ENCODE measurements at places on chromosomes 7 and 10.

DNA sequence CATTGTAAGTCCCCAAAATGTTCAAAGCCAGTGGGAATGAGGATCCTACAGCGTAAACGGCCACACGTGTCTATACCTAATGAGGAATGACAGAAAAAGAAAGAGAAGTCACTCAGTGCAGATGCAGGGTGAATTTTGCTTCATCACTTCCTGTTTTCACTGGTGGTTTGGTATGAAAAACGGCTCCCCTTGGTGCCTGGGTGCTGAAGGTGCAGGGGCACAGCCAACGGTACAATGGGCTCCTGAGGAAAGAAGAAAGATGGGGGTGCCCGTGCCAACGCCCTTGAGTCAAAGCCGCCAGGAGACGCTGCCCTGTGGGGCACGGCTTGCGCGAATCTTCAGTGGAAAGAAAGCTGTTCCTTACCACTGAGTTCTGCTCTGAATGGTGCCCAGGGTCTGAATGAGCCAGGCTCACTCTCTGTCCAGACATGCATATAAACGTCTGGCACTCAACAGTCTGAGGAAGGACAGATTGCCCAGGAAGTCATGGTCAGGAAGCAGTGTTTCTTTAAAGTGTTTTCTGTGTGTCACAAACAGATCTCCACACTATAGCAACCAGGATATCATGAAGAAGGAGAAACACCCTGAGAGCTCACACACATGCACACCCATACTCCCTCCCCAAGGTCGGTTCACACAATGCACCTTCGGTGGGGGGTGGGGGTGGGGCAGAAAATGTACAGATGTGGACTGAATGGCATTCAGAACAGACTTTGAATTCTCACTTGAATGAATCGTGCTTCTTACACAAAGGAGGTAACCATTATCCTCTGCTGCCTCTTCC is 105.8 kb downstream of the ELMO1 start:
- DNase-seq: peak; percentile 62

DNA sequence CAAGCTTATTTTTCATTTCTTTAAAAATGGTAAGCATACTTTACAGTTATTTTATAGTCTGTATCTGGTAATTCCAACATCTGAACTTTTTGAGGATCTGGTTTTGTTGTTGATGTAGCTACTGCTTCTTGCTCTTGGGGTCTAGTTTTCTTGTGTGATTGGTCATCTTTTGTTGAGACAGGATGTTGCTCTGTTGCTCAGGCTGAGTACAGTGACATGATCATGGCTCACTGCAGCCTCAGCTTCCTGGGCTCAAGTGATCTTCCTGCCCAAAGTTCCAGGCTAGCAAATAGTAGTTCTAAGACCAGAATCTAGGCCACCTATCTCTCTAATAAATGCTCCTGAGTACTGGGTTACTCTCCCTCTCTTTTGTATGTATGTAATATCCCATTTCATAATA is 75.7 kb downstream of the NRCAM start:
- DNase-seq: no peak

- DNase-seq: no peak
Observed at GRCh38 chr10:86253091-86254072, 113.2 kb downstream of the GRID1 start.

DNA sequence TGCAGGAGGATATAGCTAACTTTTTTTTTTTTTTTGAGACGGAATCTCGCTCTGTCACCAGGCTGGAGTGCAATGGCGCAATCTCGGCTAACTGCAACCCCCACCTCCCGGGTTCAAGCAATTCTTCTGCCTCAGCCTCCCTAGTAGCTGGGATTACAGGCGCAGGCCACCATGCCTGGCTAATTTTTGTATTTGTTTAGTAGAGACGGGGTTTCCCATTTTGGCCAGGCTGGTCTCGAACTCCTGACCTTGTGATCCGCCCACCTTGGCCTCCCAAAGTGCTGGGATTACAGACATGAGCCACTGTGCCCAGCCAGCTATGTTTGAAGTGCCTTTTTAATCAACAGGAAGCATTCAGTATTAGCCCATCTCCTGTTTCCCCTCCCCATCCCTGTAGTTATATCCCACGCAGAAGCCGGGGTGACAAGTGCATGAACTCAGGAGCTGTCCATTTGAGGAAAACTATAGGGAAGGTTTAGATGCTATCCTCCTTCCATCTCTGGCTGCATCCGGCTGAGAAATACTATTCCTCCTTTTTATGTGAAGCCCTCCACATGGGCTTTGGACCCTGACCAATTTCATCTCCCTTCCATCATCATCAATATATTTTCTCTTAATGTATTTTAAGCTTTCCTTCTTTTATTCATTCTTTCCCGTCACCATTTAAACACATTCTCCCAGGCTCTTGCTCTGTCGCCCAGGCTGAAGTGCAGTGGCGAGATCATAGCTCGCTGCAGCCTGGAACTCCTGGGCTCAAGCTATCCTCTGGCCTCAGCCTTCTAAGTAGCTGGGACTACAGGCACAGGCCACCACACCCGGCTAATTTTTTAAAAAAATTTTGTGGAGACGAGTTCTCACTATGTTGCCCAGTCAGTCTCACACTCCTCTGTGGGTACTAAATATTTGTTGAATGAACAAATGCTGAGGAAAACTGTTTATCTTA is 1.3 kb upstream of the POT1 start:
- no peak for DNase-seq

GRCh38 chr10:97475936-97476594 is 22.2 kb downstream of the MMS19 start:
- no peak for DNase-seq

DNA sequence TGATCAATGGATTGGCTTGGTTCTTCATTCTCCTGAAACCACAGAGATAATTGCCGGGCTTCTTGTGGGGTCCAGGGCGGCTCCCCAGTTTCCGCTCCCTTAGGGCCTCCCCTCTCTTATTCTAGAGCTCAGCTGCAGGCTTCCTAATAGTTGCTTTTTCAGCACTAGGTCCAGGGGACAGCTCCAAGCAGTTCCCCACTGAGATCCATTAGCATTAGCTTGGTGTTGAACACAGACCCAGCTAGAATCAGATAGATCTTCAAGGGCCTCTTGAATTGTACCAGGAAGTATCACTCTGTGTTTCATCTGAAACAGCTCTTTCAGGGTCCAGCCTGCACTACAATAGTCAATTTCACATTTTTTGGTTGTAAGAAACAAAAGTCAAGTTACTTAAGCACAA is 238.7 kb downstream of the SEC23IP start:
- DNase-seq: no peak

DNA sequence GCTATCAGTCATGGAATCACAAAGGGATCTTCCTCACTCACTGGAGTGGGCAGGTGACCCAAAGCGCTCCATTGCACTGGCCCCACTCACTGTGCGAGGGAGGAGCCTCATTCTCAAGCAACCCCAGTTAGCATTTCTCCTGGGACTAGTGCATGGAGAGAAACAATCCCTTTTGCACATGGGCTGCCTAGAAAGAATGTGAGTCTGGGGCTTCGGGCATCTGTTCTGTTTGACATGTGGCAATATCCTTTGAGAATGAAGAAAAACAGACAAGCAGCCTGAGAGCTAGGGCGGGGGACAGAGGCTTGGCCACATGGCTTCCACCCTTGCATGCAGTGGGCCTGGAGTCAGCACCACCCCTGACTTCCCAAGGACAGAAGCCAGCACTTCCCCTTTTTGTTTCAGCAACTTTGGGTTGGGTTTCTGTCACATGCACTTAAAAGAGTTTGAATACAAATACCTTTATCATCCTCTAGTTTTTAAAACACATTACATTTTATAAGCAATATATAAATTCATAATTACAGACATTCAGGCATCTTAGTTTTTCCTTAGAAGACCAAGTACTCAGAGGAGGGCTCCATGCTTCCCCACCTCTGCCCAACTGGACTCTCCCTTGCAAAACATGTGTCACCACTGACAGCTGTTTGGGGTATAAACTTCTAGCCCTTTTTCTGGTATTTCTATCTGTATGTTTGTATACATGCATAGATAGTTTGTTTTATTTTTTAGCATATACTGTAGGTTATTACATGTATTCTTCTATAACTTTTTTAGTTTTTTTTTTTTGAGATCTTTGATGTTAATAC is 73.8 kb downstream of the RBM20 start:
- no peak for DNase-seq

DNA sequence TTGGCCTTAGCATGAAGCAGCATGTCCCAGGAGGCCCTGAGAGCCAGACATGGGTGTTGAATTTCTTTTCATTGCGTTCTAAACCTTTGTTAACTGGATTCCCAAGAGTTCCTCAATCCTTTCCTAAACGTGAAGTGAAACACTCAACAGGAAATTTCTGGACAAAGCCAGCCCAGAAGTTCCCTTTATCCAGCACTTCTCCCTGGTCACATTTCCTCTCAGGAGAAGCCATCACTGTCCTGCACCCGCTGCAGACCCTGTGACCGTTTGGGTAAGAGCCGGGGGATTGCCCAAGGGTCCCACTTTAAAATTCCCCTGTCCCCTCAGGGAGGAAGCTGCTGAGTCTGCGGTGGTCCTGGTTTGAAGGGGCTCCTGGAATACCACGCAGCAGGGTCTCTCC is 88.0 kb upstream of the ZPBP start:
- no peak for DNase-seq
